Naive thymus-derived CD8-positive, alpha-beta T cell (primary cell): ENCODE measurements at places on chromosomes 5 and 9. TPM values are rescaled to one million over a fixed set of nuclear protein-coding genes. Genes with fewer than 3 reads are reported as not detected.

The ANAPC2 gene
- total RNA-seq: 143 TPM

The PAEP gene
- not detected for total RNA-seq

- no peaks in the 10 kb centered on the region for H3K36me3 ChIP-seq
- DNase-seq: no peak
- H3K4me3 ChIP-seq: no peak overlapping the region
- H3K27me3 ChIP-seq: peaks cover 5% of the 10 kb centered on the region
- no peaks in the 10 kb centered on the region for H3K4me1 ChIP-seq
Measured at GRCh38 chr5:159713254-159713653, 203.0 kb upstream of the ADRA1B start.

The STC2 gene
- total RNA-seq: not detected

- no peaks in the 10 kb centered on the region for H3K36me3 ChIP-seq
- H3K27me3 ChIP-seq: peaks cover 10% of the 10 kb centered on the region
- no peak overlapping the region for H3K4me3 ChIP-seq
- no peak overlapping the region for H3K27ac ChIP-seq
- peaks cover 2% of the 10 kb centered on the region for H3K4me1 ChIP-seq
- no peak for DNase-seq
Measured at GRCh38 chr5:39521940-39522590, 97.3 kb upstream of the DAB2 start.

The SHC3 gene
- 0.42 TPM for total RNA-seq

The PCDHGA7 gene
- total RNA-seq: 0.42 TPM

DNA sequence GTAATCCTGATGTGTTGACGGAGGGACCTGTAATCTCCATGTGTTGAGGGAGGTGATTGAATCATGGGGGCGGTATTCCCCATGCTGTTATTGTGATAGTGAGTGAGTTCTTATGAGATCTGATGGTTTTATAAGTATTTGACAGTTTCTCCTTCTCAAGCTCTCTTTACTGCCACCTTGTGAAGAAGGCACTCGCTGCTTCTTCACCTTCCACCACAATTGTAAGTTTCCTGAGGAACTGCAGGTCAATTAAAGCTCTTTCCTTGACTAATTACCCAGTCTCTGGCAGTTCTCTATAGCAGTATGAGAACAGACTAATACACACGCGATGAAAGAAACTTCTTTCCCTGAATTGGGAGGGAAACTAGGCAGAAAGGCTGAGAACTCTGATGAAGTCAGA, 141.1 kb upstream of the RAD23B start:
- no peaks in the 10 kb centered on the region for H3K4me1 ChIP-seq
- no peak overlapping the region for H3K4me3 ChIP-seq
- DNase-seq: no peak
- no peak overlapping the region for H3K27ac ChIP-seq
- H3K27me3 ChIP-seq: peaks cover 15% of the 10 kb centered on the region

DNA sequence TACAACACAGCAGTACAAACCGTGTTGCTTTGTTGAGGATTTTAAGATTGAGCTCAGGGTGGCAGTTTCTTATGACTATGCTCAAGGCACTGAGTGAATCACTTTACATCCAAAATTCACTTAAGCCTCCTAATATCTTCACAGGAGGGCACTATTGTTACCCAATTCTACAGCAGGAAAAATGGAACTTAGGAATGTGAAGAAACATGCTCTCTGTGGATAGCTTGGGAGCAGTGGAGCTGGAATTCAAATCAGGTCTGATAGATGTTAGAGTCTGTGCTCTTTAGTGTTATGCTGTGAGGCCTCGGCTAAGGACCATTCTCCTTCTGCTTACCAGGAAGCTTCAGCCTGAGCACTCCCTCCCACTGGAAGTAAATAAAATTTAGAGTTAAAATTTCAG, 18.7 kb upstream of the HMHB1 start:
- peaks cover 4% of the 10 kb centered on the region for H3K27me3 ChIP-seq
- no peak for DNase-seq
- peaks cover 19% of the 10 kb centered on the region for H3K4me1 ChIP-seq
- H3K27ac ChIP-seq: no peak overlapping the region
- no peak overlapping the region for H3K4me3 ChIP-seq

- DNase-seq: no peak
- no peaks in the 10 kb centered on the region for H3K36me3 ChIP-seq
- H3K27me3 ChIP-seq: no peaks in the 10 kb centered on the region
Measured at GRCh38 chr9:130239741-130240241, 25.8 kb upstream of the HMCN2 start.

- no peak overlapping the region for H3K27ac ChIP-seq
- no peak overlapping the region for H3K4me3 ChIP-seq
- peaks cover 1% of the 10 kb centered on the region for H3K4me1 ChIP-seq
- peaks cover 4% of the 10 kb centered on the region for H3K27me3 ChIP-seq
- H3K36me3 ChIP-seq: no peaks in the 10 kb centered on the region
Measured at GRCh38 chr5:141725891-141726290, 43.9 kb upstream of the ARAP3 start.

- peaks cover 5% of the 10 kb centered on the region for H3K27me3 ChIP-seq
- H3K36me3 ChIP-seq: no peaks in the 10 kb centered on the region
- no peak overlapping the region for H3K4me3 ChIP-seq
Measured at GRCh38 chr5:16312785-16313184, 133.2 kb upstream of the MARCHF11 start.

GRCh38 chr5:137858223-137858916, 9.3 kb upstream of the MYOT start:
- H3K36me3 ChIP-seq: no peaks in the 10 kb centered on the region
- peaks cover 19% of the 10 kb centered on the region for H3K4me1 ChIP-seq
- peak overlapping the region; percentile 79 for H3K4me3 ChIP-seq
- H3K27me3 ChIP-seq: no peaks in the 10 kb centered on the region
- peak overlapping the region; percentile 55 for H3K27ac ChIP-seq

DNA sequence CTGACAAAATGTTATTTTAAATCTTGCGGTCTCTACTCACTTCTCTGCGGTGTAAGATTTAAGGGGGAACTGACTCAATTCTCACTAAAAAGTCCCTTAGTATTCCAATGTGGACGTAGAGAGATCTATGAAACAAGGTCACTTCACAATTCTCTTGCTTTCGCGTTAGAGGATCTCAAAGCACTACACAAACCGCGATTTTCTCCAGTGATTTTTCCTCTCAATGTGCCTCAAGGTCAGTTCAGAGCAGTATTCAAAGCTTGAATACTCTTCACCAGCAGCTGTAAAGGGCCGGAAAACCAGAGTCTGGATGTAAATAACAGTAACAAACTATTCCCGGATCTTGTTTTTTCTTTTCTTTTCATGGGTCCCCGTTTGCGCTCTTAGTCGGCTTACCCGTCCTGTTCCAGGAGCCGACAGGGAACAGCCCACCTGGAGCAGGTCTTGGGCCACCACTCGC, 128.2 kb downstream of the TMEM161B start:
- peak; percentile 1 for DNase-seq
- H3K36me3 ChIP-seq: peaks cover 22% of the 10 kb centered on the region
- H3K27ac ChIP-seq: no peak overlapping the region
- no peak overlapping the region for H3K4me3 ChIP-seq
- peaks cover 21% of the 10 kb centered on the region for H3K27me3 ChIP-seq
- H3K4me1 ChIP-seq: peaks cover 14% of the 10 kb centered on the region

DNA sequence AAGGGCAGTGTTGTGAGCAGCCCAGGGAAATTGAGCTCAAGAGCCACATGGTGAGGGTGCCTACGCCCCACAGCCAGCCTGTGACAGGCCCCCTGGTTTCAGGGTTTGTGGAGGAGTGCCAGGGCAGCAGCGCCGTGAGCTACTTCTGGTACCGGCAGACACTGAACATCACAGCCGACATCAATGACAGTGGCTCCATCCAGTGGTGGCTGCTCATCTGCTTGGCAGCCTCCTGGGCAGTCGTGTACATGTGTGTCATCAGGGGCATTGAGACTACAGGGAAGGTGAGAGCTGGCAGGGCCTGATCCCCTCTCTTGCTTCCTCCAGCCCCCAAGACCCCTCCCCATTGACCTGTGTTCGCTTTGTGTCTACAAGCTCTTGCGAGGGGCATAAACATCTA, 10.2 kb downstream of the SLC6A18 start:
- H3K27ac ChIP-seq: no peak overlapping the region
- no peaks in the 10 kb centered on the region for H3K36me3 ChIP-seq
- H3K4me1 ChIP-seq: no peaks in the 10 kb centered on the region
- H3K27me3 ChIP-seq: no peaks in the 10 kb centered on the region
- DNase-seq: no peak
- H3K4me3 ChIP-seq: no peak overlapping the region

DNA sequence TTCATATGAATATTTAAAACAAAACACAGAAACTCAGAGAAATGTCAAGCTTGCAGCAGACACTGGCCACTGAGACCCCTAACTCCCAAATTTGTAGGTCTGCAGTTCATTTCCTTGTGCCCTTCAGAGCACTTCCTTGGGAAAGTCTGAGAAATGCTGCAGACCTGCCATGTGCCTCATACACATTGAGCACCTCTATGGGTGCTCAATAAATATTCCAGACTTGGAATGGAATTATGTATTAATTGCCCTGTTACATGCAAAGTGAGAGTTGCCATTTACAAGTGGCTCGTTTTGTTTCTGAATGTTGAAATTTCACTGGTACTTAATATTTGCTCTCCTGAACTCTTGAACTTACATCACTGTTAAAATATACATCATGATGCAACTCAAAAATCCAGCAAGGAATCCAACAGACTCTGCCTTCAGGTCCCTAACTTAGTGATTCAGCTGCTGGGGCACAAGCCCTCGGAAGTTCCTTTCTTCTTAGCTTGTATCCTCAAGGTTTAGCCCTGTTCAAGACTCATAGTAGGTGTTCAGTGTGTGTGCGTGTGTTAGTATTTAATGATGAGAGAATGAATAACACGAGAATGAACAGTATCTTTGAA, 90.6 kb downstream of the PTCD2 start:
- H3K27ac ChIP-seq: no peak overlapping the region
- no peaks in the 10 kb centered on the region for H3K36me3 ChIP-seq
- no peaks in the 10 kb centered on the region for H3K4me1 ChIP-seq
- no peak for DNase-seq

- H3K4me1 ChIP-seq: no peaks in the 10 kb centered on the region
- no peaks in the 10 kb centered on the region for H3K36me3 ChIP-seq
- no peak for DNase-seq
- H3K4me3 ChIP-seq: no peak overlapping the region
Measured at GRCh38 chr5:111628901-111629300, 116.6 kb upstream of the STARD4 start.

The ARL15 gene
- 9.9 TPM for total RNA-seq

- peaks cover 9% of the 10 kb centered on the region for H3K27me3 ChIP-seq
- no peak overlapping the region for H3K4me3 ChIP-seq
- DNase-seq: no peak
- H3K36me3 ChIP-seq: no peaks in the 10 kb centered on the region
- H3K4me1 ChIP-seq: no peaks in the 10 kb centered on the region
- H3K27ac ChIP-seq: no peak overlapping the region
Measured at GRCh38 chr5:86862093-86862492, 244.4 kb downstream of the COX7C start.

GRCh38 chr5:43302481-43302880, 10.7 kb downstream of the HMGCS1 start:
- no peak for DNase-seq
- H3K27ac ChIP-seq: no peak overlapping the region
- H3K4me3 ChIP-seq: no peak overlapping the region
- no peaks in the 10 kb centered on the region for H3K27me3 ChIP-seq
- peaks cover 20% of the 10 kb centered on the region for H3K36me3 ChIP-seq

GRCh38 chr5:80977764-80978163, 17.6 kb downstream of the RASGRF2 start:
- no peaks in the 10 kb centered on the region for H3K27me3 ChIP-seq
- no peak for DNase-seq
- H3K36me3 ChIP-seq: no peaks in the 10 kb centered on the region

The CD72 gene
- 7.8 TPM for total RNA-seq

The UBE2QL1 gene
- total RNA-seq: not detected

GRCh38 chr5:3564827-3565518, 30.7 kb upstream of the IRX1 start:
- H3K4me3 ChIP-seq: no peak overlapping the region
- no peaks in the 10 kb centered on the region for H3K27me3 ChIP-seq
- H3K4me1 ChIP-seq: no peaks in the 10 kb centered on the region
- H3K36me3 ChIP-seq: no peaks in the 10 kb centered on the region
- no peak for DNase-seq

- no peak overlapping the region for H3K27ac ChIP-seq
- no peaks in the 10 kb centered on the region for H3K4me1 ChIP-seq
Measured at GRCh38 chr5:116824751-116825438, 250.3 kb upstream of the SEMA6A start.

- DNase-seq: no peak
- H3K27ac ChIP-seq: no peak overlapping the region
- no peaks in the 10 kb centered on the region for H3K36me3 ChIP-seq
Measured at GRCh38 chr9:127202461-127203169, 62.0 kb upstream of the GARNL3 start.

GRCh38 chr5:67246108-67246507, 49.5 kb upstream of the CD180 start:
- DNase-seq: no peak
- H3K4me3 ChIP-seq: no peak overlapping the region
- peaks cover 11% of the 10 kb centered on the region for H3K4me1 ChIP-seq
- no peaks in the 10 kb centered on the region for H3K36me3 ChIP-seq

The AMBP gene
- total RNA-seq: not detected

DNA sequence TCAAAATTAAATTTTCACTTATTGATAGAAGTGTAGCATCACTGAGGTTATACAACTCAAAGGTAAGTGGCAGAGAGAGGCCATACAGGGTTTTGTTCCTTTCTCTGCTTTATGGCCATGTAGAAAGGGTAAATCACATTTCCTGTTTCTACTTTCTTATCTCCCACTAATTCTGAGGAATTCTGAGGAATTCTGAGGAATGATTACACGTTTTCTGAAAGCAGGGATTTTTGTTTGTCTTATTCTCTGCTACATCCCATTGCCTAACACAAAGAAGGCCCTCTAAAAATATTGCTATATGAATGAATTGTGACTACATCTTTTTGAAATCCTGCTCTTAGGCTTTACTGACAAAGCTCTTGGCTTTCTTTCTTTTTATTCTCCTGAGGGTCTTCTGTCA, 516.9 kb upstream of the ZNF608 start:
- H3K36me3 ChIP-seq: no peaks in the 10 kb centered on the region
- no peak overlapping the region for H3K4me3 ChIP-seq
- no peaks in the 10 kb centered on the region for H3K4me1 ChIP-seq
- DNase-seq: no peak

- H3K27ac ChIP-seq: no peak overlapping the region
- H3K4me3 ChIP-seq: no peak overlapping the region
- H3K4me1 ChIP-seq: no peaks in the 10 kb centered on the region
- H3K36me3 ChIP-seq: no peaks in the 10 kb centered on the region
- no peak for DNase-seq
Measured at GRCh38 chr9:3647652-3648051, 121.9 kb upstream of the RFX3 start.

DNA sequence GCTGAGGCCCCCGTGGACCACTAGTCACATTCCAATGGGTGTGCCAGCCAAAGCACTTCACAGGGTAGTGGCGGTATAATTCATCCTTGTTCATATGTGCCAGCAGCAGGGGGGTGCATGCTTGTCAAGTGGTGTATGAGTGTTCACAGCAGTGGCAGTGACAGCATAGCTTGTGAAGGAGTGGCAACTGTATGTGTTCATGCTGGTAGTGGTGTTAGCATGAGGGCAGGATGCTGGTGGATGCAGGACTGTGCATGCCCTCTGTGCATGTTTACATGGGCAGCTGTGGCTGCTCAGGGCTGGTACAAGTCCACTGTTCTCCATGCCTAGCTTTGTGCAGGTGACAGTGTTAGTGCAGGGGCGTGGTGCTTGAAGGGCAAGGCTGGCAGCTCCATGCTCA, 253.4 kb upstream of the DMAC1 start:
- peaks cover 14% of the 10 kb centered on the region for H3K36me3 ChIP-seq
- no peaks in the 10 kb centered on the region for H3K27me3 ChIP-seq
- DNase-seq: no peak
- no peak overlapping the region for H3K27ac ChIP-seq
- H3K4me3 ChIP-seq: no peak overlapping the region
- no peaks in the 10 kb centered on the region for H3K4me1 ChIP-seq
